ENCODE measurements at places on chromosomes 7 and 10.

DNA sequence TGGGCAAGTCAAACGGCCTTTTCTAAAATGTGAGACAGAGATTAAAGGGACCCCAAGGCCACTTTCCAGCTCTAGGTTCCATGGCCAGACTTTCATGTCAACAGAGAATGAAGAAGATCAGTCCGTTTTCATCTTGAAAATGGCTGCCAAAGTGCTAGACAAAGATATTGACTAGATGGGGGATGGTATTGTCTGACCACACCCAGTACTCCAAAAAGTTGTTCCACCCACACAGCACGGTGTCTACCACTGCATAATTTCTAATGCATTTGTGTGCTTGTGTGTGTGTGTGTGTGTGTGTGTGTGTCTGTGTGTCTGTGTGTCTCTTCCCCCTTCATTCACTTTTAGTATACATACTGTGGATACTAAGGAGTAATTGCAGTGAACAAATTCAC, 1.3 kb downstream of the COL1A2 start:
- no peak for DNase-seq

DNA sequence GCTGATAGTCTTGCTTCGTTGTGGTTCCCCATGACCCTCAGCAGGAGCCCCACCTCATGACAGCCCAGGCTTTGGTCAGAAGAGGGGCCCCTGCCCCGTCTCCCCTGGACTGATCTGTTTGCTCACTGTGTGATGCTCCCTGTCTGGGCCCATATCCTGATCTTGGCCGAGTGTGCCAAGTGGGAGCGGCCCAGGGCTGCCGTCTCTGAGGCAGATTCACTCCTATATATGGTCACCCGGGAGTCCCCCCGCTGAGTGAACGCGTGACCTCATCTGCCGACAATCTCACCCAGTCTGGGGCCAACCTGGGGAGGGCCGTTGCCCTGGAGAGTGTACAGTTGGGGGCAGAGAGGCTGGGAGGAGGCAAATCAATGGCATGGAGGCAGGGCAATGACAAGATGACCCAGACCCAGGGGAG, 34.5 kb downstream of the PPIF start:
- DNase-seq = no peak

DNA sequence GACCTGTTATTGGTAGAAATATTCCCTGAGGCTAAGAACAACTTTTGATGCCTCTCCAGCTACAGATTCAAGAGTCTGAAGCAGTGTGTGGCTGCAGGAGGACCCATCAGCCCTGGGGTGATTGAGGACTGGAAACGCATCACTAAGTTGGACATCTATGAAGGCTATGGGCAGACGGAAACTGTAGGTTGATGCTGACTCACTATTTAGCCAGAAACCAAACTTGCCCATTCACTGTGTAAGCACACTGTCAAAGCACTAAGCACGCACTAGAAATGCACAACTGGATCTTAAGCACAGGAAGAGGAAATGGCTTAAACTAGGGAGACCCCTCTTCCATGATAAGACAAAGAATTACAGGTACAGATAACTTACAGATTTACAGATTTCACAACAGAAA, 20.8 kb downstream of the ACSM6 start:
- DNase-seq = no peak

- DNase-seq = no peak
Measured at GRCh38 chr7:155356323-155357105, 58.8 kb downstream of the INSIG1 start.

GRCh38 chr7:155469-155900, 36.9 kb upstream of the FAM20C start:
- no peak for DNase-seq

Measured in hematopoietic multipotent progenitor cell treated with erythropoietin and hydrocortisone succinate and interleukin-3 and kit ligand, for 17 days (in vitro differentiated cells).